CD4-positive, alpha-beta T cell treated with Interleukin-17A for 1 hour (primary cell): ENCODE measurements at places on chromosomes 2 and 18.

GRCh38 chr2:65020943-65021528, 31.8 kb downstream of the SLC1A4 start:
- DNase-seq: no peak

GRCh38 chr2:4424153-4424552, 720.8 kb downstream of the DCDC2C start:
- no peak for DNase-seq

- peak; percentile 60 for DNase-seq
Observed at GRCh38 chr2:43950383-43951008, 45.3 kb downstream of the LRPPRC start.

GRCh38 chr18:28485918-28486317, 309.0 kb upstream of the CDH2 start:
- DNase-seq: no peak
